ENCODE measurements at places on chromosomes 4 and X.
A peak's percentile ranks its signal among the peaks of the same experiment; 100 is the strongest.

DNA sequence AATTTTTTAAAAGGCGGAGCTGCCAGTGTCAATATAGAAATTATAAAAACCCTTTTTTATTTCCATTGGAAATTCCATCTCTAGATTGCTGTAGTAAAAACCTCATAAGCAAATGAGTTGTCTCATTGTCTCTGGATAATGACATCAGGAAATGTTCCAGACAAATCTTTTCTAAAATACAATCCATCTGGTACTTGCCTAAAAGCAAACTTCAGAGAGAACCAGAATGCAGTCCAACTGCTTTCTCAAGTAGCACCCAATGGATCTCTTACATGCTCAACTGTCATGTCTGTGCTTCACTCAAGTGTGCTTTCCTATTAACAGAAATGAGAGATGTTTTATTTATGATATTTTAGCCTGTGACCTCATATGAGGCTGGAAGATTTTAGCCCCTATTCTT is 399.6 kb upstream of the NDST3 start:
- DNase-seq: no peak

GRCh38 chr4:156781852-156782251 is 189.7 kb downstream of the PDGFC start:
- DNase-seq: no peak

DNA sequence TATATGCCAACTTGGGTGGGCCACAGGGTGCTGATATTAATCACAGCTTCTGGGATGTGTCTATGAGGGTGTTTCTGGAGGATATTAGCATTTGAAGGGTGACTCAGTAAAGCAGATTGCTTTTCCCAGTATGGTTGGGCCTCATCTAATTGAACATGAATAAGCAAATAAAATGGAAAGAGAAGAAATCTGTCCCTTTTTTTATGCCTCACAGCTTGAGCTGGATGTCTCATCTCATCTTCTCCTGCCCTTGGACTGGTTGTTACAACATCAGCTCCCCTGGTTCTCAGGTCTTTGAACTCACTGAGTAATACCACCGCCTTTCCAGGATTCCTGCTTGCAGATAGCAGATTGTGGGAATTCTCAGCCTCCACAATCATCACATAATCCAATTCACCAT is 1149.2 kb downstream of the PCDH18 start:
- no peak for DNase-seq

- no peak for DNase-seq
These were observed 733.7 kb upstream of the FRG1 start for GRCh38 chr4:189206953-189207352.

GRCh38 chr4:1412376-1413203 is 6.3 kb upstream of the NKX1-1 start:
- DNase-seq: no peak

- DNase-seq: no peak
These were observed 19.3 kb downstream of the SLC25A53 start for GRCh38 chrX:104137496-104137895.

- no peak for DNase-seq
These were observed at the start of gene DCAF12L2 for GRCh38 chrX:126165721-126166461. Gene DCAF12L2 (minus strand): TSS chrX:126166289. CDS start chrX:126165924, 365 bp downstream.

GRCh38 chr4:121321466-121321865 is 59.4 kb downstream of the QRFPR start:
- DNase-seq: no peak

DNA sequence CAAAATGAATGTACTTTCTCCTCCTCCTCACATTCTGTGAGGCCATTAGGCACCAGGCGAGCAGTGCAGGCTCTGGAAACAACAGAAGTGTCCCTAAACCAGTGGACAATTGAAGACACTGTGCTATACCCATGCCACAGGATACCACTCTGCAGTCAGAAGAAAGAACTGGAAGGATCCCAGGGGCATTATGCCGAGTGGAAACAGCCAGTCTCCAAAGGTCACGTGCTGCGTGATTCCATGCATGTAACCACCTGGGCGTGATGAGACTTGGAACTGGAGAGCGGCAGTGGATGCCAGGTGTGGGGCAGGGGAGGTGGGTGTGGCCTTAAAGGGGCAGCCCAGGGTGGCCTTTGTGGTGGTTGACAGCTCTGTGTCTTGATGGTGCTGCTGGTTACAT is 139.4 kb downstream of the EVC2 start:
- no peak for DNase-seq

- no peak for DNase-seq
These were observed 82.2 kb downstream of the EFHC2 start for GRCh38 chrX:44261286-44261685.

- DNase-seq: peak; percentile 46
These were observed 70.1 kb downstream of the PRSS12 start for GRCh38 chr4:118282692-118283091.

GRCh38 chr4:173432430-173432829 is 33.5 kb upstream of the SCRG1 start:
- DNase-seq: no peak

- peak; percentile 50 for DNase-seq
These were observed 64.8 kb downstream of the GLRA3 start for GRCh38 chr4:174764105-174764729.

DNA sequence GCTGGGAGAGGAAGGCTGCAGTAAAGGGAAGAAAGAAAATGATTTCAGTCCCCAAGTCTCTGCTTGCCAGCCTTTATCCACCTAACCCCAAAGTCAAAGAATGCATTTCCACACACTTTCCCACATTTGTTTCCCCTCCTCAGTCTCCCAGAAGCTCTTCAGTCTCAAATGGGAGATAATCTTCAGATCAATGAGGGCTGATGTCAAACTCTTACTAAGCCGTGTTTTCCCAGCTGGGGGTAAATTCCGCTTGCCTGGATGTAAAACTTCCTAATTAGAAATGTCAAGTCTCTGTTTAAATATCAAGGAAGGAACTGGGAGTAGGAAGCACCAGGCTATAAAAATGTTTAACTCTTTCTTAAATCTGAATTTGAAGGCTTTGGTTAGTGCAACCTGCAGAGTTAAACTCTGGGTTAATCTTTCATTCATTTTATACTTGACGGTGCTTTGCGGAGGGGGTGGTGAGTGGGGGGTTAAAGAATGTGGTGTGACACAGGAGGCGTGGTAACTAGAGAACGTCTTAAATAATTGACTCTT is 601.4 kb upstream of the ACTRT1 start:
- DNase-seq: no peak

DNA sequence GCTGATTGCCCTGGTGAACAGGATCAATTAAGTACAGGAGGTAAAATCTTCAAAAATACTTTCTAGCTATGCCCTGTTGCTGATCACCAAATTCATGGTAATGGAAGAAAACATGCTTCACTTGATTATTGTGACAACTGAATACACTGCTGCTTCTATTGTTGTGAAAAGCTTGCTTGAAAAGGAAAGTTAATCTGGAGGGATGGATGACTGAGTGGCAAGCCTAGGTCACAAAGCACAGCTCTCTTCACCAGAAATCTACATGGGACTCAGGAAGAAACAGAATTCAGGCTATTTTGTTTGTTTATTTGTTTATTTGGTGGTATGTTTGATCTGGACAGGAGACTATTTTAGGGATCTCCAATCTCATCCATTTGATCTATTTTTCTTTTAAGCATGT is 182.0 kb downstream of the MGST2 start:
- DNase-seq: no peak
